ENCODE measurements at places on chromosomes 12 and 14.

DNA sequence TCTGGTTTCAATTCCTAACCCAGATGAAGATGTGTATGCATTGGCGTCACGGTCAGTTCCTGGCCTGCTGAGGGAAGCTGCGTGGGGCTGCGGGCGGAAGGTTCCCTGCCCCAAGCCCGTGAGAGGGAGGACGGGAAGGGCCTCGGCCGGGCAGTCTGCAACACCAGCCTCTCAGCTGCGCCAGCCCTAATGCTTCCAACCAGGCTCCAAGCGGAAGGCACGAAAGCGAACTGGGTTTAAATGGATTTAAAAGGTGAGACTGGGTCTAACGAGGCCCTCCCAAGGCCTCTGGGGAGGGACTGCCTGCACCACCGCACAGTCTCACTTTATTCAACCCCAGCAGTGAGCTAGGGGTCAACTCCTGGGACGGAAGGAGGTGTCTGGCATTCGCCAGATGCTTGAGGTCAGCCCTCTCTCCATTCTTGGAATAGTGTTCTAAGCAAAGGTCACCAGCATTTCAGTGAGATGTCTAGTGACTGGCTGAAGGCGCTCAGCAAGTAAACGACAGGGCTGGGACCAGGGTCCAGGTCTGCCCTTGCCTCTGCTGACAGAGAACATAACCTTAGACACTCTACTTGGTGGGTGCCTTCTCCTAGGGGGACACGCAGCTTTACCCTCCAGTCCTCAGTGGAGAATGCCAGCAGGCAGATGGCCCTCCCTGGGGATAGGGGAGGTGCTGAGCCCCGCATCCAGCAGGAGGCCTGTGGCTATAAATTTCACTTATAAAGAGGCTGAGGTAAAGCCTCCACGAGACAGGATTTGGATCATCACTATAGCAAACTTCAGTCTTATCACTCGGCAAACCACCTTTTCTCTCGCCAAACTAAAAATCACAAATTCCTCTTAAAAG, 92.2 kb downstream of the PIWIL1 start:
- no peak for DNase-seq

GRCh38 chr12:99130808-99131553, 485.9 kb downstream of the APAF1 start:
- no peak for DNase-seq

DNA sequence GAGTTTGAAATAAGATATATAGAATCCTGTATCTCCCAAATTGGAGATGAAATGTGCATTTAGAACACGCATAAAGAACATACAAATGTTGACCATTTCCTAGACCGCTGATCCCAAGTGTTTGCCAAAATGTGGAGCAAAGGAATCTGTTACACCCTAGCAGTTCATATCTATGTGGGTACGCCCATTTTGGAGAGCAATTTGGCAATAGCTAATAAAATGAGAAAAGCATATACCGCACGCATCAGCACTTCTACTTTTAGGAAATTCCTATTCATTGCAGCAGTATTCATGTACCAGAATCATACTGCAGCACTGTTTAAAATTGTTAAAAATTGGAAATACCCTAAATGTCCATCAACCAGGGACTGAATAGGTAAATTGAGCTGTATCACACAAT, 937.8 kb downstream of the BCL11B start:
- no peak for DNase-seq

GRCh38 chr14:73788317-73788598, 63.4 kb upstream of the PTGR2 start:
- no peak for DNase-seq

GRCh38 chr12:112022241-112023016, 9.2 kb downstream of the ERP29 start:
- no peak for DNase-seq

- DNase-seq, result peak; percentile 49
These were observed 104.5 kb upstream of the MED13L start for GRCh38 chr12:116381744-116382685.

- no peak for DNase-seq
These were observed 210.9 kb upstream of the ARID2 start for GRCh38 chr12:45518291-45519235.

DNA sequence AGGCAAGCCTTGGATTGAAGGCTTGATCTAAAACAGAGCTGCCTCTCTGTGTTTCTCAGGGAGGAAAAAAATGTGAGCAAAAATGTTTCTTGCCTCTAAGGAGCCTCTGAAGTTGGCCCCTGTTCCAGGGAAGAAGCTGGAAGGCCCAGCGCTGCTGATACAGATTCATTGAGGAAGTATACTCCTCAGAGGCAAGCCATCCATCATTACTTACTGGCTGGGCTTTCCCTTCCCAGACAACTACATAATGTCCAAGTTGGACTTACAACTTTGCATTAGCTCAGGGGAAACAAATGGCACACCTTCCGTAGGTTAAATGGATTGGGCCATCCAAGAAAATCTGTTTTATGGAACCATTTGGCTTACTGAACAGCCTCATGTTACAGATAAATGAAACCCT, 263.7 kb upstream of the SEL1L start:
- no peak for DNase-seq

DNA sequence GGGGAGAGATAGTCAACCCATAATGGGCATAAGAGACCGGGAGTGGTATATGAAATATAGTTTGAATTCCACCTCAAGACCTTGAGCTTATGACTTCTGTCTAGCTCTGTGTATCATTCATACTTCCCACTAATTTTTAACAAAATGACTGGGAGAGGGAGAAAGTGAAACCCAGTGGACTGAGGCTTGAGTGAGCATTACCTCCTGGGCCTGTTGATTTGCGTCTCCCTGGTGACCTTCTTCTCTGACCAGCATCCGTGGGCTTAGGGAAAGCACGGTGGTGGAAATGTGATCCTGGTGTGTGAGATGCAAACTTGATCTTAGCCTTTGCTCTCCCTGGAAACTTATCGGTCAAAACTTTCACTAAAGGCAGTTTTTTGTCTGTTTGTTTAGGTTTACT, 207.9 kb upstream of the BCL2L14 start:
- no peak for DNase-seq

DNA sequence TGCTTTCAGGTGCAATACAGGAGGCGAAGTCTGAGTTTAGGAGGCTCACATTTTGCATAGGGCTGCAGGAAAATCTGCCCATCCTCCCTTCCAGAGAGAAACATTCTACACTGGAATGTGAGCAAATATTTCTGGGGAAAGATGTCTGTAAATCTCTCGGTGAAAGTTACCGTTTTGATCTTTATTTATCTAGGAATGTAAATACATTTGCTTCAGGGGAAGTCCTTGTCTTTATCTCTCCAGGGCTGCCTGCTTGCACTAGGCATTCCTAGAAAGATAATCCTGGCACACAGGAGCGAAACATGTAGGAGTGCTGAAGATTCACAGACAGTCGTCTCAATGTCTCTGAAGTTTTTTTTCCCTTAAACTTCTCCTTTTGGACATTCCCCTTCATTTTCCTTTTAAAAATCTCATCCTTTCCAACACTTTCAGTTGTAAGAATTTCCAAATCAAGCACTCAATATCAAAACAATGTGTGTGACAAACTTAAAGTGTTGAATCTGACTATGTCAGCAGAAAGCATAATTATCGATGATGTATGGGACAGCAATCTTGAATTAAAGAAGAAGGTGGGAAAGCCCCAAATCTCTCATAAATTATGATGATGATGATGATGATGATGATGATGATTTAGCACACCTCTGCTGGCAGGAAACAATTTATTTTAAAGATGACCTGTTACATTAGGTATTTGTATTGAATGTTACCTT, 113.4 kb upstream of the RESF1 start:
- no peak for DNase-seq

- DNase-seq, result peak; percentile 67
These were observed 477.1 kb upstream of the CCDC196 start for GRCh38 chr14:66009089-66009488.

GRCh38 chr12:130254461-130255276, 83.0 kb upstream of the PIWIL1 start:
- peak; percentile 35 for DNase-seq

- no peak for DNase-seq
These were observed 98.3 kb upstream of the CPNE8 start for GRCh38 chr12:39003541-39004155.

- no peak for DNase-seq
These were observed 37.7 kb upstream of the GPR132 start for GRCh38 chr14:105102893-105103292.

GRCh38 chr12:496736-497135, 37.0 kb downstream of the B4GALNT3 start:
- DNase-seq, result no peak

DNA sequence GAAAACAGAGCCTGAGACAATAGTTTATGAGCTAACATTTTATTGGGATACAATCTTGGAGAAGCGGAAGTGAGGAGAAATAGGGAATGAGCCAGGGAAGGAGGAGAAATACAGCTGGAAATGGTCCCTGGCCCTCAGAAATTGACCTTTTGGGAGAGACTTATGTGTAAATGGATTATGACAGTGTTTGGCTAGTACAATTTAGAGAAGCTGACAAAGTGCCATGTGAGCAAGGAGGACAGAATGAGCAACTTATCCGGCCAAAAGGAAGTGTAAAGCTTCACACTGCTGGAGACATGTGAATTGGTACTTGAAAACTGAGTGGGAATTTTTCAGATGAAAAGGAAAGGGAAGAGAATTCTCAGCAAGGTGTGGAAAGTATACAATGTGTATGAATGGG, 2.9 kb downstream of the GLIPR1 start:
- DNase-seq, result no peak

GRCh38 chr12:103807561-103808238, 33.3 kb downstream of the NT5DC3 start:
- DNase-seq, result no peak

DNA sequence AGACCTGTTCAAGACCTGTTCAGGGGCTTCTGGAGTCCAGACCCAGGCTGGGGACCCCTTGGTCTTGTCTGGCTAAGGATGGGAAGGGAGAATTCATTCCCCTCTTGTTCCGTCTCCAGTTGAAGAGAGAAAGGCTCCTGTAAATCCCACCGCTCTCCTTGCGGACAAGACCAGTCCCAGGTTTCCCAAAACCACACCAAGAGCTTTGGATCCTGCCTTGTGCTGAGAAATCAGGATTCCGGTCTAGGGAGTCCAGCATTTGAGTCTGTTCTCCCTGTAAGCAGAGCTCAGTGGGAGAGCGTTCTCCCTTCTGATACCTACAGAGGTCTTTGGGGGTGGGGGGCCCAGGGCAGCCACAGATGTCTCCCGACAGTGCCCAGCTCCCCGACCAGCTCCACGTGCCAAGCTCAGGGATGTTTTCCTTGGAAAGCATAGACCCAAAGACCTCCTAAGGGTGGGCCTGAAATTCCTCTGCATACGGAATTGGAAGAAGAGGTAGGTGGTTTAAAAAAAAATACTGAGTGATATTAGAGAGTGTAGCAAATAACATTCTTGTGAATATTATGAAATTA, 1.9 kb downstream of the HOXC13 start:
- no peak for DNase-seq

DNA sequence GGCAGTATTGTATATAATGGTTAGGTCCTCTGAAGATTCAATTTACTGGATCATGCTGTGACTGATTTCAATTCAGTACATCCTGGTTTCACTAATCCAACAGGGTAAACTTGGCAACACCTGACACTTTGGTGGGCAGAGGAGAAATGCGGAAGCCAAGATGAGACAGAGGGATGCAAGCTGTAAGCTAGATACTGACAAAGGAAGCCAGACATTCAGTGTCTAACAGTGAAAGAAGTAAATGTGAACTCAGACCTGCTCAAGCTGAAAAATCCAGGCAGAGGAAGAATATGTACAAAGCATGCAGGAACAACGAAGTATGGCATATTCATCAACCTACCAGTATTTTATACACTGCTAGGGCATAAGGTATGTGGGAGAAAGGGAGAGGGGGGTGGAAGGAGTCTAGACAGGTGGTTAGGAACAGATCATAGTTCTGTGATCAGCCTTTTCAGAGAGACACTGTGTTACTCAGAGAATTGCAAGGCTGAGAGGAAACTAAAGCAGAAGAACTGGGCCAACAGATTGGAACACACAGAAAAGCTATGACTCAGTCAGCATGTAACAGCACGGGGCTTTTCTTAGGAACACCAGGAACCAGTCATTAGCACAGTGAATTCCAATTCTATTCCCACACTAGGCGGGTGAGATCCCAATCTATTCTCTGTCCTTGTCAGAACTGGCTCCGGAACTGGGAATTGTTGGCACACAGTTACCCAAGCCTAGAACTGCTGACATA, 40.3 kb downstream of the NELL2 start:
- DNase-seq, result peak; percentile 11

DNA sequence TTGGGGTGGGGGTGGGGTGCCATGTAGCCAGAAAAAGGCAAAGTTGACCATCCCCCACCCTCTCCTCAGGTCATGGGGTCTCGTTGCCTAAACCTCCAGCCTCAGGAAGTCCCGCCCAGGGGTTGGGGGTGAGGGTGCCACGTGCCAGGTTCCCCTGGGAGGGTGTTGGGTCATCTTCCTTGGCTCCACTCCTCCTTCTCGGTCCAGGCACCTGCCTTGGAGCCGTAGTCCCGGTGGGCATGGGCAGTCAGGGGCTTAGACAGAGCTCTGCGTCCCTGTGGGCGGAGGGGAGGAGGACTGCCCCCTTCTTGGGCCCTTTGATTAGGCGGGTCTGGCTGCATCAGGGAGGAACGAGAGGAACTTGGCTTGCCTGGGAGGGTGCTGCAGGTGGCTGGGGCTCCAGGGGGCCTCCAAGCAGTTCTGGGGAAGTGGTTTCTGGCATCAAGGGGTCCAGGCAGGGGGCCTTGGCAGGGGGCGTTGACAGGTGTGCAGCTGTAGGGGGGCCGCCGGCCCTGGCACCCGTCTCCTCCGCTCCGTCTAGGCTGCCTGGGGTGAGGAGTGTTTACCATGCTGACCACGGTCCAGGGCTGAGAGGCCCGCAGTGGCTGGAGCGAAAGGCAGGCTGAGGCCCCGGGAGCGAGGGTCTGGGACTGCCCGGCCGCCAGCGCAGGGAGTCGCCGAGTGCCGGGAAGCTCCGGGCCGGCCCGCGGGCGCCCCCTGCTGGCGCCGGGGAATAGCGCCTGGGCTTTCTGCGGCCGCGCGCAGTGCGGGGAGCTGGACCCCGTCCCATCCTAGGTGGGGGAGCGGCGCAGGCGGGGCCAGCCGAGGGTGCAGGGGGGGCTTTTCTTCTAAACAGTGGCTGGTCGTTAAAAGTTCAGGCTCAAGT, 7.9 kb downstream of the SETD1B start:
- DNase-seq, result peak; percentile 42

DNA sequence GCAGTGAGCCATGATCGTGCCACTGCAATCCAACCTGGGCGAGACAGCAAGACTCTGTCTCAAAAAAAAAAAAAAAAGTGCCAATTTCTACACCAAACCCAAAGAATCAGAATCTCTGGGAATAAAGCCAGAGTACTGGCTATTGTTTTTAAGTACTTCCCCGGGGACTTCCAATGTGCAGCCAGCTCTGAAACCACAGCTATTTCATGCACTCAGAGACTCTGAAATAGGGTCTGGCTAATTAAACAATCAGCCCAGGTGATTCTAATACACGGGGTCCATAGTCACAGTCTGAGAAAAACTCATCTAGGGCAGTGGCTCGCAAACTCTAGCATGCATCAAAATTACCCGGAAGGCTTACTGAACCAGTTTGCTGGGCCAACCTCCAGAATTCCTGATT, 56.3 kb downstream of the SIX6 start:
- DNase-seq, result no peak

DNA sequence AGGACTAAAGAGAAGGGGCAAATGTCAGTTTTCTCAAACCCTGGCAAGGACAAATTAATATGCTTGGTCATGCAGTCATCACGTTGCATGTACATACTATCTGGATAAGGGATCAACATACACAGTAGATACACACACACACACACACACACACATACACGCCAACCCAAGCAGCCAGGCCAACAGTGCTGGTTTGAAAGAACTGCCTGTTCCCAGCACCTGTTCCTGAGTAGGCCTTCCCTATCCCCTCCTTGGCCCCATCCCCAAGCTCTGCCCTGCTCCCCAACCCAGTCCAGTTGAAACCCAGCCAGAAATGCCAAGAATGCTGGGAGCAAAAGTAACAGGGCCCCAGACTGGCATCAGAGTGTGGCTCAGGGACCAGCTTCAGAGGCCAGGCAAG, 4.4 kb downstream of the ITGA7 start:
- no peak for DNase-seq
